ENCODE measurements at places on chromosomes 1 and 21.

DNA sequence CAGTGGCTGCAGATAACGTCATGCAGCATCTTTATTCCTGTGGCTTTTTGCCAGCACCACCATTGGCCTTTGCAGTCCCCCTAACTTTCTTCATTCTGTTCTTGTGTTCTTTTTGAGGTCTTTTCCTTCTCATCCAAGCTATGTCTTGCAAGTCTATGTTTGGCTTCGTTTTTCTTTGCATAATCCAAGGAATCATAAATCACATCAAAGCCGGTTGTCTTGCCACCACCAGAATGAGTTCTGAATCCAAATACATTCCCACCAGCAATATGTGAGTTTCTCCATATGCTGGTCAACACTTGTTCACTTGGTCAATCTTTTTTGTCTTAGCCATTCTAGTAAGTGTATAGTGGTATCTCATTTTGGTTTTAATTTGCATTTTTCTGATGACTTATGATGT is 70.6 kb upstream of the AK4 start:
- no peak for ATAC-seq

DNA sequence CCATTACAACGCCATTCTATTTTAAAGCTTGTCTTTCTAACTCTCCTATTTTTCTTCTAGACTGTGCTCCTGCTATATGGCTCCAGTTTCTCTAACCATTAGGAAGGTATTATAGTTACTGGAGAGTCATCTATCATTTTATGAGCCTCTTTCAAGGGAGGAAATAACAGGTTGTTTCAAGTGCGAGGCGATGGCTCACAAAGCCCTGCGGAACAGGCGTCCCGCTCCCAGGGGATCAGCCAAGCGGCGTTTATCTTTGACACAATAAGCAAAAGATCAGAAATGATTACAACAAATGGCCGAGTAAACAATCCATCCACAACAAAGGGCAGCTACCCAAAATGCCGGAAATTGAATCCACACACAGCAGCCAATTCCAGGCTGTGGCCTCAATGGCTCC is 249.5 kb upstream of the POU3F1 start:
- ATAC-seq, result no peak

DNA sequence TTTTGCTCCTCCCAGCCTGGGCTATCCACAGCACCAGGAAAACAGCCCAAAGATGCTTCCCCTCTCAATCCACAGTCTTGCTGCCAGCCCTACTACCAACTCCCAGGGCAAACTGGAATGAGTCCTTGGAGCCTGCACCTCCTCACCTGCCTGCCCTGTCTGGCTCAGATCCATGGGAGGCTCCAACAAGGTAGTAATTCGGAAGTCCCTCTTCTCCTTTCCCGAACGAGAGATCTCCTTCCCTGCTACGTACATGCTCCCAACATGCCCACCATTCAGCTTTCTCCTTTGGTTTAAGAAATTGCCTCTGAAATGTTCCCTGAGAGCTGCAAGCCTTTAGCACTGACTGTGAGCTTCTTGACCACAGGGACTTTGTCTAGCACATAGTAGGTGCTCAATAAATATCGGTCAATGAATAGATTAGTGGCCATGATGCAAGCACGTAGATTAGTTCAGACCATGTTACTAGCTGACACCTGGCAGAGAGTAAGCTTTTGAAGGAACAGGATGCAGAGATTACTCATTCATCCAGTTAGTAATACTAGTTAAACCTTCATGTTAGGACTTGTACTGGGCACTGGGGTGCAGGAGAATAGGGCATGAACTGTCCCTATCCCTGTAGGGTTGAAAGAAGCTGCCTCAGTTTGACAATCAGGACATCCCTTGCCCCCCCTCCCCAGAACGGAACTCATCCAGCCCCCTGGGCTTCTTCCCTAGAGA is 80.1 kb downstream of the DISP3 start:
- ATAC-seq, result peak; percentile 65

DNA sequence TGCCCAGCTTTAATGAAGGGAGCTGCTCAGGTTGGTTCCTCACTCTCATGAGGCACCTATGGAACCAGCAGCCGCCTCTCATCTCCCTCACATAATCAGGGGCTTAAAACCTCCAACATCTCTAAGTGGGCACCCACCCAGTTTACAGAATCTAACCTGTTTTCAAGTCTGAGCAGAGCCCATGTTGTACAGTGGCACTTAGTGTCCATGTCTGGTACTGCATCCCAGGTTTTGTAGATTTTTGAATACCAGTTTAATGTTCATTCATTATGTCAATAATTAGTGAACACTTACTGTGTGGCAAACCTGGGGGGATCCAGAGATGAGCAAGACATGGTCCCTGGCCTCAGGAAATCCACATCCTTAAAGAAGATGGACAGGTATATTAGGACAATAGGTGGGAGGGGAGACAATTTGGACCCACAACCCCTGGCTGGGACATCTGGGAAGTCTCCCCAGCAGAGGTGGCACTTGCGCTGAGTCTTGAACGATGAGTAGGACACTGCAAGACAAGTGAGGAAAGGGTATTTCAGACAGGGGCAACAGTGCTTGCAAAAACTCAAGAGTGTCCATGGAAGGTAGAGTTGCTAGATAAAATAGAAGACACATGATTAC is 83.3 kb downstream of the LACTBL1 start:
- ATAC-seq, result peak; percentile 61

GRCh38 chr1:60041783-60042182 is 31.8 kb downstream of the C1orf87 start:
- no peak for ATAC-seq

DNA sequence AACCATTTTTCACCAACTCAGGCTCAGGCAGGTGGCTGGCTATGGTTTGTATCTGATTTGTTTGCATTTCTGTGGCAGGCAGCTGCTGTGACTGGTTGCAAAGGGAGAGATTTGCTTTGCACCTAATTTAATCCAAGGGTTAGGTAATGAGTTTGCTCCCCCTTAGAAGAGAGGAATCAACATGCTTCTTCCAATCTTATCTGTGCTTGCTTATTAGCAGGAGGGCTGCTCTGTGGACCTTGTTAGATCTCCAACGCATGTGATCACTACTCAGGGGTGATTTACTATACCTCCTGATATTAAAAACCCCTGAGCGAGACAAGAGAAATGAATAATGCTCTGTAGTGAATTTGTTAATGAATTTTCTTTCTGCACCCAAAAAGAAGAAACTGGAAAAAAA is 20.5 kb downstream of the OLFML3 start:
- ATAC-seq, result no peak

DNA sequence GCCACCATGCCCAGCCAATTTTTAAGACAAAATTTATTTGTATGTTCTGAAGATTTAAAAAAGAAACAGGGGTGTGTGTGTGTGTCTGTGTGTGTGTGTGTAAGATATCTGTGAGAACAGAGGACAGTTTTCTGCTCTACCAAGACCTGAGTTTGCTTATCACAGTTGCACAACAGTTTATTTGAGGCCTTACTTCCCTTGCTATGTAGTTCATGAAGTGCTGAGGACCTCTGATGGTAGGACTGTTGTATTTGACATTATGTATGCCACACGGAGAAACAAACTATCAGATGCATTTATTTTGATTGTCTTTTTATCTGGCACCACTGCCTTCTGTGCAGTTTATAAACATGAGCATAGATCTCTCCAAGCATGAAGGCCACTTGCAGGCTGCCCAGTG is 355.2 kb downstream of the PBX1 start:
- ATAC-seq, result peak; percentile 59

Measured in esophagus mucosa (tissue), 1 donor.